ENCODE measurements at places on chromosomes 5 and 9. TPM values are rescaled to one million over a fixed set of nuclear protein-coding genes. Genes with fewer than 3 reads are reported as not detected.

The ANKH gene
- 227 TPM for total RNA-seq

The IFT74 gene
- total RNA-seq = 10.1 TPM

GRCh38 chr5:9094582-9094981 is 451.3 kb downstream of the SEMA5A start:
- H3K36me3 ChIP-seq = no peaks in the 10 kb centered on the region
- H3K27ac ChIP-seq = no peak overlapping the region
- no peaks in the 10 kb centered on the region for H3K4me1 ChIP-seq
- H3K27me3 ChIP-seq = no peaks in the 10 kb centered on the region
- no peak for DNase-seq

DNA sequence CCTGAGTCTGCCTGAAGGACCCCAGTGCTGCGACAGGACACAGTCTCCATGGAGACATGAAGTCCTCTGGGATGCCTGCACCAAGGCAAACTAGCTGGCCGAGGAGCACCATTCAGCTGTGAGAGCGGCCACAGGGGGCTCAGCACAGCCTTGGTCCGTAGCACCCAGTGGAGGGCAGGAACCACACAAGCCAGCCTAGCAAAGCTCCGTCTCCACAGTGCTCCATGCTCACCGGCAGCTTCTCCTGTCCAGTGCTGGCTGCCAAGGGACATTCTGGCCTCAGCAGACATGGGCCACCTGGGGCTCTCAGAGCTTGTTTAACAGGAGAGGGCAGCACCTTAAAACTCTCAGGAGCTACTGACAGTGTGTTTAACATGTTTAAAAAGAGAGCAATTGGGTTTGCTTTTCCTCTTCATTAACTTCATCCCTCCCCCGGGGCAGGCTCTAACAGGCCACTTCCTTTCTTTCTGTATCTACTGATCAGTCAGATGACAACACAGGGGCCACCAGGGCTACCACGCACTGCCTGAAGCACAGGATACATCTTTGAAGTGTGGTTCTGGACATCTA is 57.0 kb downstream of the SECISBP2 start:
- H3K27me3 ChIP-seq = no peaks in the 10 kb centered on the region
- no peak overlapping the region for H3K4me3 ChIP-seq
- H3K4me1 ChIP-seq = no peaks in the 10 kb centered on the region
- no peak for DNase-seq
- no peaks in the 10 kb centered on the region for H3K36me3 ChIP-seq
- H3K27ac ChIP-seq = no peak overlapping the region

GRCh38 chr5:127871503-127872153 is 168.4 kb downstream of the CCDC192 start:
- H3K27me3 ChIP-seq = no peaks in the 10 kb centered on the region
- H3K36me3 ChIP-seq = no peaks in the 10 kb centered on the region
- H3K27ac ChIP-seq = peak overlapping the region; percentile 85
- no peak for DNase-seq
- peaks cover 43% of the 10 kb centered on the region for H3K4me1 ChIP-seq
- no peak overlapping the region for H3K4me3 ChIP-seq

- peaks cover 12% of the 10 kb centered on the region for H3K4me1 ChIP-seq
- H3K27ac ChIP-seq = no peak overlapping the region
- DNase-seq = no peak
- H3K27me3 ChIP-seq = peaks cover 65% of the 10 kb centered on the region
- H3K36me3 ChIP-seq = no peaks in the 10 kb centered on the region
Observed at GRCh38 chr5:137501226-137501625, 2.1 kb upstream of the SPOCK1 start.

The KCTD16 gene
- total RNA-seq = 0.08 TPM

- no peak for DNase-seq
- H3K36me3 ChIP-seq = no peaks in the 10 kb centered on the region
- no peaks in the 10 kb centered on the region for H3K4me1 ChIP-seq
- H3K27ac ChIP-seq = no peak overlapping the region
Observed at GRCh38 chr5:97458851-97459250, 275.8 kb upstream of the RIOK2 start.

The PRUNE2 gene
- 3.1 TPM for total RNA-seq

The TSTD2 gene
- 24.5 TPM for total RNA-seq

- H3K4me3 ChIP-seq = no peak overlapping the region
- peaks cover 15% of the 10 kb centered on the region for H3K27me3 ChIP-seq
- no peaks in the 10 kb centered on the region for H3K36me3 ChIP-seq
- no peak overlapping the region for H3K27ac ChIP-seq
- no peak for DNase-seq
- H3K4me1 ChIP-seq = peaks cover 15% of the 10 kb centered on the region
Observed at GRCh38 chr5:178438796-178439195, 151.4 kb downstream of the COL23A1 start.

DNA sequence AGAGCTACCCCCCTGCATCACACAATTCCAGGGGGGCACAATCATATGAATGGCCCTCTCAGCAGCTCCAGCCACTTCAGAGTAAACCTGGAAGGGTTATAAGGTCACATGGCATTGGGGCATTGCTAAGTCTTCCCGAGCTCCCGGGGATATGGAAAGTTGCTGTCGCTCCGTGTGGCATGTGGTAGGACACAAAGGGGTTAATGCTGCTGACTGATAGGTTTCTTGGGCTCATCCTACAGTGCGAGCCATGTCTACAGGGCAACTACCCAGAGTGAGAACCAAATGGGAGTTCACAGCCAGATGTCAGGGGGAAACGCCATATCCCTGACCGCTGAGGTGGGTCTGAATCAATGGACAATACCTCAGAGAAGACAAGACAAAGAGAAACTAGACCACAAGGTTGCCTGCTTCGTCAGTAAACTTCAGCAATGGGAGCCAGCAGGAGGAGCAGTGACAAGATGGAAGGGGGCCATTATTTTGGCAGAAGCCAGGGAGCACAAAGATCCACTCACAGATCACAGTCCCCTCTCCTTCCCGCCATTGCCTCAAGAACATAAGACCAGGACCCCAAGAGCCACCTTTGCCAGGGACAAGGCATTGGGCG is 52.4 kb upstream of the SHISAL2B start:
- no peak for DNase-seq
- peaks cover 24% of the 10 kb centered on the region for H3K27me3 ChIP-seq
- H3K36me3 ChIP-seq = no peaks in the 10 kb centered on the region
- no peaks in the 10 kb centered on the region for H3K4me1 ChIP-seq
- no peak overlapping the region for H3K4me3 ChIP-seq
- no peak overlapping the region for H3K27ac ChIP-seq

DNA sequence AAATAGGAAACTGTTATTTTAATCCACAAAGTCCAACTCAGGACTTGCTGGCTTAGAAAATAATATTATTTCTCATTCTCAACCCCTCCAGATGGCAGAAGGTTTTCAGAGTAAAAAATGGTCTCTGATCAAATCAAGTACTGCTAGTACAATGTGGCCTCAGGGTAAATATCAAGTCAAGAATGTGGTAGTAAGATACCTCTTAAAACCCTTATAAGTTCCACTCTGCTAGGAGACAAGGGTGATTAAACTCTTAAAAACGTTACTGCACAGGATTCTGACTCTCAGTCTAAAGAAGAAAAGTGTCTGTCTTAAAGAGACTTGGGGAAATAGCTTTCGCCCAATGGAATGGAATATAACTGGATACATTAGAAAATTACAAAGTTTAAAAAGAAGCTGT is 120.8 kb upstream of the PDE4D start:
- no peaks in the 10 kb centered on the region for H3K4me1 ChIP-seq
- DNase-seq = no peak
- H3K27ac ChIP-seq = no peak overlapping the region

- DNase-seq = no peak
- no peaks in the 10 kb centered on the region for H3K27me3 ChIP-seq
- H3K4me3 ChIP-seq = no peak overlapping the region
- H3K4me1 ChIP-seq = no peaks in the 10 kb centered on the region
Observed at GRCh38 chr5:130116972-130117371, 212.7 kb downstream of the CHSY3 start.

DNA sequence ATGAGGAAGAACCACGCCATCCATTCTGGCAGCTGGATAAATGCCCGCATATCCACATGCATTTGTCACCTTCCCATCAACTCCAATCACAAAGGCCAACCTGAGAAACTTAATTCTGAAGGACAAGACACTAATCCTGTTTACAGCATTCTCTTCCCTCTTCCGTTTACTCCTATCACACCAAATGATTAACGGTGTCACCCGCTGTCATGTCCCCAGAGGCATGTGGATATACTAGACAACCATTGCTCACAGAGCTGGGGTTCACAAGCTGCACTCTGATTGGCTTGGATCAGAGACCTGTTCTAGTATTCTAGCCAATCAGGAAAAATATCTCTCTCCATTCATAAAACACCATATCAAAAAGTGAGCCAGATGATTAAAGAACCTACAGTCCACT is 3.6 kb downstream of the MACROH2A1 start:
- DNase-seq = no peak
- peak overlapping the region; percentile 97 for H3K27ac ChIP-seq
- H3K27me3 ChIP-seq = no peaks in the 10 kb centered on the region
- H3K36me3 ChIP-seq = no peaks in the 10 kb centered on the region
- peak overlapping the region; percentile 99 for H3K4me3 ChIP-seq
- H3K4me1 ChIP-seq = peaks cover 91% of the 10 kb centered on the region

- no peaks in the 10 kb centered on the region for H3K27me3 ChIP-seq
- no peak overlapping the region for H3K27ac ChIP-seq
- H3K4me1 ChIP-seq = no peaks in the 10 kb centered on the region
- H3K36me3 ChIP-seq = no peaks in the 10 kb centered on the region
- no peak for DNase-seq
- no peak overlapping the region for H3K4me3 ChIP-seq
Observed at GRCh38 chr5:143870871-143871632, 59.1 kb downstream of the HMHB1 start.

- H3K36me3 ChIP-seq = peaks cover 83% of the 10 kb centered on the region
- DNase-seq = peak; percentile 37
- H3K27me3 ChIP-seq = no peaks in the 10 kb centered on the region
- peak overlapping the region; percentile 91 for H3K27ac ChIP-seq
- peaks cover 28% of the 10 kb centered on the region for H3K4me1 ChIP-seq
- no peak overlapping the region for H3K4me3 ChIP-seq
Observed at GRCh38 chr9:131516930-131517329, 14.1 kb downstream of the UCK1 start.

DNA sequence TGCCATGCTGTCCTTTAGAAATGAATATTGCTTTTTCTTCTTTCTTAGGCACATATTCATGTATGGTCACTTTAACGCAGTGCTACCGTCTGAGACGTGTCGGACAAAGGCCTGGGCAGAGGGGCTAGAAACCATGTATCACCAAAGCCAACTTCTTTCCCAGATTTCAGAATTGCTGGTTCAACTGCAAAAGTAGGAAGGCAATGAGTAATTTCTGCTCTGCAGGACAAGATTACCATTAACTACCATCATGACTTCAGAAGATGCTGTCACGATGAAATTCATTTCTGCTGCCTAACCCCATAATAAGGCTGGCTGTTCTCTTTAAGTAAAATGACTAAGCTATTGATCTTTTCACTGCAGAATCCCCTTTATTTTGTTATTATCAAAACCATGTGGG is 306.7 kb downstream of the PDE4D start:
- no peaks in the 10 kb centered on the region for H3K36me3 ChIP-seq
- peaks cover 13% of the 10 kb centered on the region for H3K4me1 ChIP-seq
- H3K27ac ChIP-seq = no peak overlapping the region
- no peak overlapping the region for H3K4me3 ChIP-seq

The C5orf58 gene
- total RNA-seq = 1.0 TPM

- H3K4me3 ChIP-seq = no peak overlapping the region
- H3K36me3 ChIP-seq = peaks cover 87% of the 10 kb centered on the region
- H3K27me3 ChIP-seq = no peaks in the 10 kb centered on the region
- no peak for DNase-seq
Observed at GRCh38 chr5:459562-460272, 16.7 kb downstream of the EXOC3 start.

The BAAT gene
- not detected for total RNA-seq

The FLT4 gene
- 6.1 TPM for total RNA-seq

GRCh38 chr5:163177971-163178370 is 259.4 kb upstream of the CCNG1 start:
- no peaks in the 10 kb centered on the region for H3K4me1 ChIP-seq
- no peaks in the 10 kb centered on the region for H3K36me3 ChIP-seq
- no peak for DNase-seq
- no peak overlapping the region for H3K4me3 ChIP-seq

DNA sequence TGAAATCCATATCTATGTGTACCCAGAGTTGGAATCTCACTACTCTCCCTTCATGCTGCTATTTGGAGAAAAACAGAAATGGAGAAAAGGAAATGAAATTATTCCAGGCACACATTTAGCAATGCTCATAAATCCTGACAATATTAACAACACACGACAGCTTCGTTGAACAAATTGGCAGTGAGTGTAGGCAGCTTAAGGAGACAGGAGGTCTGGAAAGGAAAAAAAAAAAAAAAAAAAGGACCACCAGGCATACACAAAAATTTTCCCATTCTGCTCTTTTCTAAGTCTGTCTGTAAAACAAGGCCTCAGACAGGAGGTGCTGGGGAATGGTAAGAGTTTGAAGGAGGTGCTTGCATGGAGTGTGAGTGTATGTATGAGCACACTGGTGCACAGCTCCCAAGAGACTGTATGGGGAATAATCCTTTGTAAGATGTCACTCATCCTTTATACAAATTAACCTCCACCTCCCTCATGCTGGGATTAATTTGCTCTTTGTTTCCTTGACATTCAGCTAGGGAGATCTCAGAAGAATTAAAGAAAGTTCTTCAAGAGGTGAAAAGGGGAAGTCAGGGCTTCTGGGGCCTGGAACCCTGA is 78.9 kb downstream of the ASTN2 start:
- no peak overlapping the region for H3K27ac ChIP-seq
- peaks cover 8% of the 10 kb centered on the region for H3K27me3 ChIP-seq
- H3K36me3 ChIP-seq = no peaks in the 10 kb centered on the region
- no peak for DNase-seq
- H3K4me1 ChIP-seq = no peaks in the 10 kb centered on the region

- peaks cover 7% of the 10 kb centered on the region for H3K27me3 ChIP-seq
- H3K36me3 ChIP-seq = no peaks in the 10 kb centered on the region
- no peak overlapping the region for H3K4me3 ChIP-seq
- H3K27ac ChIP-seq = peak overlapping the region; percentile 58
- peaks cover 7% of the 10 kb centered on the region for H3K4me1 ChIP-seq
- no peak for DNase-seq
Observed at GRCh38 chr9:111094433-111094924, 56.2 kb upstream of the LPAR1 start.

DNA sequence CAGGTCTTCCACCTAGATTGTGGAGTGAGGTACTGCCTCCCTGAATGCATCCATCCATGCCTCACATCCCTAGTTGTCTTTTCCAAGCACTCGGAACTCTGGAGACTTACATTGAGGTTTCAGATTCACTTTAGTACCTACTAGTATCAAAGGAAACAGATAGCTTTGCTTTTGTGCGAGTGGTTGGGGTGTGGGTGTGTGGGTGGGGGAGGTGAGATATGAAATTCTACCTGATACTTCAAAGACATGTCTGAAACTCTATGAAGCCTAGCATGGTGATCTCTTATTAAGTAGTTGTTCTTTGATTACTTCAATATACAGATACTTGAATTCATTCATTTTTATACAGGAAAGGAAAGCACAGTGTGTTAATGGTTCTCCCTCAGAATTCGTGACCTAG is 64.4 kb downstream of the MCCC2 start:
- peaks cover 90% of the 10 kb centered on the region for H3K36me3 ChIP-seq
- no peak overlapping the region for H3K4me3 ChIP-seq
- H3K27ac ChIP-seq = no peak overlapping the region
- H3K4me1 ChIP-seq = peaks cover 3% of the 10 kb centered on the region
- no peak for DNase-seq

Data from left ventricle myocardium inferior (tissue), 1 donor.